Stimulated activated CD8-positive, alpha-beta memory T cell treated with anti-CD3 and anti-CD28 coated beads, Interleukin-4, amount 100 ng/mL, for 1 hour (primary cell): ENCODE measurements at places on chromosomes 3 and 15.

GRCh38 chr3:187243933-187244524, 46.7 kb downstream of the RTP1 start:
- DNase-seq, result no peak

- no peak for DNase-seq
Measured at GRCh38 chr3:123330441-123330991, 118.4 kb downstream of the ADCY5 start.

DNA sequence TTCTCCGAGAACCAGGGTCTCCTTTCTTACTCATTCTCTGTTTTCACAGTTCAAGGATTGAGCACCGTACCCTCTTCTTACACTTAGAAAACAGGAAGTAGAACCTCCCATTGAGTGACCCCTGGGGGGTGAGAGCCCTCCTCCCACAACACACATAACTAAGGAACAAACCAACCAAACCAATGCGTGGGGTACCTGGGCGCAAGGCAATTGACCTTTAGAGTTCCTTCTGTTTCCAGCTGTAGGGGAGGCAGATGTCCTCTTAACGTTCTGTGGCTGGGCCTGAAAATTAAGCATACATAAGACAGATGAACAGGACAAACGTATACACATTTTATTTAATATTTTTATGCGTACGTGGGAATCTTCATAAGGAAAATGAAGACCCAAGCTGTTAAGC, 33.5 kb upstream of the TIMP4 start:
- DNase-seq, result no peak

DNA sequence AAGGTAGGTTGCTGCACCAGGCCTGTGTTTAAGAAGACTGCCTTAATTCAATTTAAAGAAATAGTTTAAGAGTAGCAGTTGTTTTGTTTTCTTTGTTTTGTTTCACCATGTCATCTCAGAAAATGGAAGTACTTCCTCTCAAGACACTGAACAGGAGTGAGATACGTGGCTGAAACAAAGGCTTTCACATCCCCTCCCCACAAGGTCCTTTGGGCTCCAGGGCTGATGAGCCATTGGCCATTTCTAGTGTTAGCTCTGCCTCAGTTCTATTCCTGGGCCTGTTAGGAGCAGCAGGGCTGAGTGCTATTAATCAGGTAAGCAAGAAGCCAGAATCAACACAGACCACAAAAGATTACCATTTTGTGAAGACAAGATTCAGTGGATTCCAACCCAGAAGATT, 132.8 kb downstream of the KCNAB1 start:
- no peak for DNase-seq

DNA sequence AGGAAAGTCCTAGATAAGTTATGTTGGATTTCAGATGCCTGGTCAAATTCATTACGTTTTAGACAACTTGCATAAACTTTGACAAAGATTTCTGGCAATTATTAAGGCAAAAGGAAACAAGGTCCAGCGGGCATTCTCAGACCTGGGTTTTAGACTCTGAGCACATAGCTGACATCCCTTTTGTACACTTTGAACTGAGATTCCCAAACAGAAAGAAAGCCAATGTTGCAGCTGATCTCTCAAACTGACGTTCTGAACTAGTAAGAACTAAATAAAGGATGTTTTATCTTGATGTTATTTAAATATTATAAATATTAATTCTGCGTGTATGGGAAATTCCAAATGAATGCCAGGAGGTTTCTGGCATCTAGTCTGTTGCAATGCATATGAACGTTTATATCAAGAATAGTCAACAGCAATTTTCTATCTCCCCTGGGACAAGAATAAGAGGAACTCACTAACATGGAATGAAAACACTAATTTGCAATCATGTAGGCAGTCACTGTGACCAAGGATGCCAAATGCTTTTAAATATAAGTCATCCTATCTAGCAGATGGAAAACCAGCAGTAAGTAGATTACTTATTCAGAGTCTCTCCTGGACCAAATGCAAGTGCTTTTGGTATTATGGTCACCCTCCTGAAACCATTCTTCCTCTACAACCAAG, 202.1 kb downstream of the GREM1 start:
- DNase-seq, result no peak

DNA sequence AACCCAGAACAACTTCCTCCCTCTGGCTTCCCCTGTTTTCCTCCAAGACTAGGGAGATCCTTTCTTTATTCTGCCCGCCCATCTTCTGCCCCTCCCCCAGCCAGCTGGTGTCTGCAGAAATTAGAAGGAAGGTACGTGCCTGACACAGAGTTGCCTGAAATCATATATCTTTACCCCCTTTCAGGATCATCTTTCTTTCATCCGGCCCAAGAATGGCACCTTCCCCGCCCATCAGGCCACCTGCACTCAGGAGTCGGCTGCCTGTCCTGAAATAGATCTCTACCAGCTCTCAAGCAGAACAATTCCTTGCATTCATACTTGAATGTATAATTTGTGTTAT, 133.7 kb downstream of the VGLL4 start:
- no peak for DNase-seq

GRCh38 chr3:10817506-10817905, 1.5 kb downstream of the SLC6A11 start:
- DNase-seq, result no peak

DNA sequence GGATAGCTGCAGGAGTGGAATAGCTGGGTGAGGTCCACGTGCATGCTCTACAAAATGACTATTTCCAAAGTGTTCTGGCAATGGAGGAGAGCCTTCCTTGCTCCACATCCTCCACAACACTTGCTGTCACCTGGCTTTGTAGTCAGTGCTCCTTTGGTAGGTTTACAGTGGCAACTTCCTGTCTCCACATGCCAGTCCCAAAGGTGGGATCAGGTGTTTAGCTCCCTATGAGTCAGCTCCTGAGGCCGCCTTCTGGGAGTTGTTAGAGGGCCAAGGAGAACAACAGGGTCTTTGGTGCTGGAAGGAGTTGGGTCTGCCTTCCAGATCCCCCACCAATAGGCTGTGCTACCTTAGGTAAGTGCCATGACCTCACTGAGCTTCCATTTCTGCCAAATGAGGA, 15.3 kb upstream of the LIMD1 start:
- DNase-seq, result no peak

DNA sequence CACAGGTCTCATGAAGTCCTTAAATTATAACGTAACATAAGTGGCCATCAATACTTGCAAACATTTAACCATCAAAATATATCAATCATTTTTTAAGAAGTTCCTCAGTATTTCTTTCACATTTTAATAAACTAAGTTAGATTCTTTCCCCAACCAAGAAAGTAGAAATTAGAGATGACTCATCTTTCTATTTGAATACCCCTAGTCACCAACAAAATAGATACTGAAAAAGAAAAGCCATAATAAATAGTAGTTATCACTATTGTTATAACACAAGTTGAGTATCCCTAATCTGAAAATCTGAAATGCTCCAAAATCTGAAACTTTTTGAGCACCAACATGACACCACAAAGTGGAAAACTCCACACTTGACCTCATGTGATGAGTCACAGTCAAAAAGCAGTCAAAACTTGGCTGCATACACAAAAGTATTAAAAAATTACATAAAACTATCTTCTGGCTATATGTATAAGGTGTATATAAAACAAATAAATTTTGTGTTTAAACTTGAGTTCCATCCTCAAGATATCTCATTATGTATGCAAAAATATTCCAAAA, 3.7 kb downstream of the SHQ1 start:
- no peak for DNase-seq

GRCh38 chr15:28904541-28905315, 19.0 kb downstream of the APBA2 start:
- no peak for DNase-seq

DNA sequence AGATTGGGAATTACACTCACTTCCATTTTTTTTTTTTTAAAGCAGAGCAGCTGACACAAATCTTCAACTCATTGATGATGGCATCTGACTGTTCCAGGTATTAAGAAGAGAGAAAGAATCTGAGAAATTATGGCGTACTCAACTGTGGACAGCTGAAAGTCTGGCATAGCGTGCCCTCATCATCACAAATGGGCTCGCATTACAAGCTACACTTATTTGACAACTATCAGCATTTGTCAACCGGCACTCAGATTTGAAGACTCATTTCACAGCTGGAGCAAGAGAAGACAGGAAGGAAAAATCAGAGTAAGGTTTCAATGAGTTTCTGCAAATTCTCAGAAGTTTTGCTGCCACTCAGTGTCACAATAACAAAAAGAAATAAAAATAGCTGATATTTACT, 235.9 kb downstream of the ATP8B4 start:
- no peak for DNase-seq

GRCh38 chr15:62524848-62525247, 359.8 kb upstream of the C2CD4B start:
- no peak for DNase-seq

GRCh38 chr3:99929745-99930139, 112.1 kb downstream of the CMSS1 start:
- no peak for DNase-seq

GRCh38 chr3:124636101-124636862, 94.0 kb upstream of the UMPS start:
- no peak for DNase-seq

GRCh38 chr15:35545316-35545823, 595 bp downstream of the DPH6 start:
- peak; percentile 1 for DNase-seq

DNA sequence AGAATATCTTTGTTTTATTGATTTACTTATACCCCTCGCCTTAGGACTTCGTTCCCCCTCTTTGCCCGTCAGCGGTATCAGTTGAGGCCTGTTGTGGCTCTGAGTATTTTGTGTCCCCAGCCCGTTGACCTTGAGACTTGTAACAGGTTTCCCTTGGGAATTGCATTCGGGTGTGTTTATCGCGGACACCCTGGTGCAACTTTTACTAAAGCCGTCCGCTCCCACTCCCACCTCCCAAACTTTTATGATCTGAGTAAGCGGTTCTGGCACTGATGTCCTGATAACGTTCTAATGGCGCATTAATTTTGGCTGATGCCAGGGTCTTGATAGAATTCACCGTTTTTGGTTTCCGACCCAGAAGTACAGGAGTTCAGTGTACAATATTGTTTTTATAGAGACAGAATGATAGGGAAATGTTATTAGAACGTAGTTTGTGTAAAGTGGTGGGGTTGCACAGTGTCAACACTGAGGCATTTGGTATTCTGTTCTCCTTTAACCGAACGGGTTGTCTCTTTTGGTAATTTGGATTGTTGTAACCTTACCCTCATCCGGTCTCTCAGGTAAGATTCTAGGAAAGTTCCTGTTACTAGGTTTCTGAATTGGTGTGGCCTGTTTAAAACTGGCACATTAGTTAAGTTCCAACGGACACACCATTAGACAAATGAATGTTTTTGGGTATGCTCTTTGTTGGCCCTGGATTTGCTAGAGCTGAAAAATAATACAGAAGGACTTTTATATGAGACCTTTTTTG, 47.8 kb downstream of the OIP5 start:
- DNase-seq, result no peak

DNA sequence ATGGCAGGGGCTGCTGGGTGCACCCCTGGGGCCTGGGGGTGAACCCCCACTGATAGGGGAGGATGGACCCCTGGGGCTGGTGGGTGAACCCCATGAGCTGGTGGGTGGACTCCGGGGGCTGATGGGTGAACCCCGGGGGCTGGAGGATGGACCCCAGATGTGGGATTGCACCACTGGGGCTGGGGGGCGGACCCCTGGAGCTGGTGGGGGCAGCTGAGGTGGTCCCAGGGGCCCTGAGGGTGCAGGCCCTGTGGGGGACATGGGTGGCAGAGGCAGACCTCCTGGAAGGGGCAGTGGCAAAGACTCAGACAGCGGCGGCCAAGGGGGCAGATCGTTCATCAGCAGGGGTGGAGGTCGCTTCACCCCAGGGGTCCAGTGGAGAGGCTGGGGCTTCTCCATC, 17.4 kb upstream of the TXNRD3 start:
- no peak for DNase-seq

GRCh38 chr3:49763981-49764380, 22.4 kb downstream of the IP6K1 start:
- DNase-seq, result no peak
